ENCODE measurements at places on chromosomes 7 and 10.

- ATAC-seq, result no peak
Observed at GRCh38 chr10:59271160-59271559, 91.2 kb downstream of the FAM13C start.

- ATAC-seq, result no peak
Observed at GRCh38 chr7:76293407-76293901, 9.0 kb upstream of the HSPB1 start.

DNA sequence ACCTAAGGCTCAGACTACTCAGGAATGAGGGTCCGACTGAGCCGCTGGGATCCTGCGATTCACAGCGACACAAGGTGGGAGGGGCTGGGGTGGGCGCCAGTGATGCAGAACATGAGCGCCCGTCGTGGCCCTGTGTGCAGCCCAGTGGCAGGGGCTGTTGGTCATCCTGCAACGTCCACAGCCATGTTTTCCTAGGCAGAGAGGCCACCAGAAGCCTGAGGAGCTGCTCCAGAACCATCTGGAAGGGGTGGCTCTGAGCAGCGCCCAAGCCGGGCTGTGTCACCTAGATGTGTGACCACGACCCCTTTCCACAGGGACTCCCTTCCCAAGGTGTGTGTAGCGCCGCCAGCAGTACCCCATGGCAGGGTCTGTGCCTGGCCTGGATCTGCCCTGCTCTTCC, 24.5 kb downstream of the DPYSL4 start:
- no peak for ATAC-seq

DNA sequence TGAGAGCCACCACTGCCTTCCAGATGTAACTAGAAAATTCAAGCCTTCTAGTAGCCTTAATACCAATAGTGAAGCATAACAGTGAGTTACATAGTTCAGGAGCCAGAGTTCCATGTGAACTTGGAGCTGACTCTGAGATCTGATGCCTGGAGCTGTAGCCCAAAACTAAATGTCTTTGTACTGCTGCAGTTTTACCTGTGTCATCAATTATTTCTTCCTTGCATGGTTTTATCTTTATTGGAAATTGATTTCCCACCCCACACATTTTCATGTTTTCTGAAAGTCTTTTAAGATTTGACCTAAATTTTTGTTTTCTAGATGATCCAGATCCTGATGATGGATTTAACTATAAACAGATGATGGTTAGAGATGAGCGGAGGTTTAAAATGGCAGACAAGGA, 17.0 kb downstream of the OPN1SW start:
- ATAC-seq, result no peak

- no peak for ATAC-seq
Observed at GRCh38 chr10:51876503-51876902, 177.1 kb upstream of the CSTF2T start.

GRCh38 chr7:121879544-121879943, 6.6 kb downstream of the PTPRZ1 start:
- no peak for ATAC-seq

- ATAC-seq, result no peak
Observed at GRCh38 chr10:128263891-128264688, 137.9 kb upstream of the MKI67 start.

DNA sequence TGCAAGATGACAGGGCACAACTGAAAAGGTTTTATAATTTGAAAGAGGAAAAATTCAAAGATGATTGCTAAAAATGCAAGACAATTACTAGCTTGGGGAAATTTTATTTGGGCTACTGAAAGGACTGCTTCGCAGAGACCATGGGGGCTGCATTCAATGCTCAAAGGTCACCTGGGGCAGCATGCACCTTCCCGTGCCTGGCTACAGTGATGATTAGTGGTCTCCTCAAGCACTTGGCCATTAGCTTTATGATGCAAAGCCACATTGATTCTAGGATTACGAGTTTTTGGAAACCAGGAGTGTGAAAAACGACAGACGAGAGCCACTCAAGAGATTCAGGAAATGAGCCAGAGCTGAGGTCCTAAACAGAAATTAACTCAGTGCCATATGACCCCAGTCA, 764.6 kb downstream of the PHTF2 start:
- no peak for ATAC-seq

DNA sequence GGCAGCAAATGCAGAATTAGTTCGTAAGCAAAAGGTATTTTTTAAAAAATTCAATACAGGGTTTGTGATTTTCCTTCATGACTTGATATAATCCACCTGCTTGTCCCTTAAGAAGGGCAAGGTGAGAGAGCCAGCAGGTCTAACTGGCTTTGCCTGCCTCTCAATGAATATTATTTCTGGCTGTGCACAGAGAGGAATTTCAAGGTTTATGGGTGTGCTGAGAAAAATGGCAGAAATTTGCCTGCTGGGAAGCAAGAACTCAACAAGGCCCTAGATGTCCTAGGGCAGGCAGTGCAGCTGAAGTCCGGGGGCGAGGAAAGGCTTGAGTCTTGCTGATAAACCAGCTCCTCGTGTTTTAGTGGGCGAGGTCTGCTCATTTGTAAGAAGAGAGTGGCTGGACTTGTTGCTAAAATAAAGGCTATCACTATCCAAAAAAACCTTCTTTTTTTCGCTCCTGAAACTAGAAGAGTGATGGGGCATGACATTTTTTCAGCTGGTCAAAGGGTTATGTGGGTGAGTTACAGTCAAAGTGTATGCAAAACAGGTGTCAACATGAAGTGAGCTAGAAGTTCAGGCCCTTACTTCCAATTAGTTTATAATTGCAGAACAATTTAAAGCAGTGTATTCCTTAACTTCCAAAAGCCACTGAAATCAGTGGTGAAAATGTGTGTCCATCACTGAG, 385.8 kb upstream of the KLF6 start:
- ATAC-seq, result no peak

- ATAC-seq, result no peak
Observed at GRCh38 chr10:117457932-117458331, 82.7 kb upstream of the PDZD8 start.

- ATAC-seq, result no peak
Observed at GRCh38 chr10:26706206-26706605, 8.7 kb downstream of the PDSS1 start.

DNA sequence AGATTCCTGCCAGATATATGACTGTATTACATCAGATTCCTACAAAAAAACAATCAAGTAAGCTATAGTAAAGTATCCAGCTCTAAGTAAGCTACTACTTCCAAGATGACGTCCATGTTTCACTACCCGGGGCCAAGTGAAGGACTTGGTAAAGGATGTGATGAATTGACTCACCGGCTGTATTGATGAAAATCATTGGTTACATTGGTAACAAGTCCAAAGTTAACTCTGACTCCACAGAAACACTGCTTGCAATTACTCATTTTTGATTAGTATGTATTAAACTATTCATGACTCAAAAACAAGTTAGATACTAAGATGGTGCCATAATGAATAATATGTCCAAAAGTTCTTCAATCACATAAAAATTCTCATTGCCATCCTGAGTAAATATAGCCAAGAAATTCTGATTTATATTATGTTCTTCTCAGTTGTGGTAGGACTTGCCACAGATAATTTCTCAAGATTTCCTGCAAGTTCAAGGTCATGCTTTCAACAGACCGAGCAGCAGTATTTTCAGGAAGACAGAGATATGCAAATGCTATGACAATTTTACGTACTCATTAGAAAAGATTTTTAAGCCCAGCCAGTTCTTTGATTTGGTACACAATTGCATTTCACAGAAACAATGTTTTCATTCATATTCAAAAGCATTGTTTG, 12.6 kb upstream of the DNAJC1 start:
- ATAC-seq, result no peak

- no peak for ATAC-seq
Observed at GRCh38 chr10:97499561-97500296, 1.0 kb downstream of the UBTD1 start.

- ATAC-seq, result no peak
Observed at GRCh38 chr7:89757910-89758309, 396.4 kb upstream of the STEAP1 start.

- ATAC-seq, result no peak
Observed at GRCh38 chr10:34918776-34919315, 103.8 kb upstream of the PARD3 start.

- peak; percentile 36 for ATAC-seq
Observed at GRCh38 chr10:11145495-11145855, 127.8 kb downstream of the CELF2 start.

DNA sequence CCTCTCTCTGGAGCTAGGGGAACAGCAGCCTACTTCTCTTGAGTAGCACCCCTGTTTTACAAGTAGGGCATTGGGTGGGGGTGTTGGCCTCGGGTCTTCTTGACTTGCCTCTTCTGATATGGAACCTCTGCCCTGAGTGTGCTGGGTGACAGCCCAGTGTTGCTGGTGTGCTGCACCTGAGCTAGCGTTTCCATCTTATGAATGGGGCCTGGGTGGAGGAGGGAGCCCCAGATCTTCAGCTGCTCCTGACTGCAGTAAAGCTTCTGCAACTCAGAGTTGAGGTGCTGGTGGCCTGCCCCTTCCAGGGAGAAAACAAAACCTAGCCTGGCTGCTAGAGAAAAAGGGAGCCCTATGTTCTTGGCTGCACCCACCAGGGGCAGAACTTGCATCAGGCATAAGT, 202.5 kb upstream of the SHH start:
- no peak for ATAC-seq

DNA sequence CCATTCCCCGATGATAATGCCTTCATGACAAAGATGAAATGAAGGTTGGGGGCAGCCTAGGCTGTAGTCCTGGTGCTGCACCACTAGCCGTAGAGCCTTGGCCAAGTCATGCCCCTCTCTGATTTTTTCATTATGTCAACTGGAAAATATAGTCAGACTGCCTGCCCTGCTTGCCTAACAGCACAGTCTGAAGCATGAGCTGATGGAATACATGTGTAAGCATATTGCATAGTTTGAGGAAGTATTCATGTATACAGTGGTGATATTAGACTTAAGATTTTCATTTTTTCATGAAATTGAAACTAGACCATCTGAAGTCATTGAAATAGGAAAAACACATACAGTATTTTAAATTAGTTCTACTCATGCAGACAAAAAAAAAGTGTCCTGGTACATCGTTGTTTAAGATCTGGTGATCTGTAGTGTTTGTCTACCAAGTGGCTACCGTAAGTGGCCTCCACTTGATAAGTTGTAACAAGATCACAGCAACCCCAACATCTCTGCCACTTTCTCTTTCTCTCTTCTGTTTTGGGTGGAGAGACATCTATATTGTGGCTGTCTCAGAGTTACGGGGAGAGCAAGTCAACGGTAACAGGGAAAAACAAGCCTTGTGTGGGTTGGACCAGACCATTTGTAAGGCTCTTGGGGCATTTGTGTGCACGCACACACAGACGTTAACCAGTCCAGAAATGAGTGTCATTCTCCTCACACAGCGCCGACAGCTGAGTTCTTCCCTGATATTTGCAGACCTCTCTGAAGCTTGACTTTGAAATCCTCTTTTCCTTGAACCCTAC, 716.6 kb upstream of the GALNT17 start:
- ATAC-seq, result no peak
